ENCODE measurements at places on chromosomes 3 and 15.

DNA sequence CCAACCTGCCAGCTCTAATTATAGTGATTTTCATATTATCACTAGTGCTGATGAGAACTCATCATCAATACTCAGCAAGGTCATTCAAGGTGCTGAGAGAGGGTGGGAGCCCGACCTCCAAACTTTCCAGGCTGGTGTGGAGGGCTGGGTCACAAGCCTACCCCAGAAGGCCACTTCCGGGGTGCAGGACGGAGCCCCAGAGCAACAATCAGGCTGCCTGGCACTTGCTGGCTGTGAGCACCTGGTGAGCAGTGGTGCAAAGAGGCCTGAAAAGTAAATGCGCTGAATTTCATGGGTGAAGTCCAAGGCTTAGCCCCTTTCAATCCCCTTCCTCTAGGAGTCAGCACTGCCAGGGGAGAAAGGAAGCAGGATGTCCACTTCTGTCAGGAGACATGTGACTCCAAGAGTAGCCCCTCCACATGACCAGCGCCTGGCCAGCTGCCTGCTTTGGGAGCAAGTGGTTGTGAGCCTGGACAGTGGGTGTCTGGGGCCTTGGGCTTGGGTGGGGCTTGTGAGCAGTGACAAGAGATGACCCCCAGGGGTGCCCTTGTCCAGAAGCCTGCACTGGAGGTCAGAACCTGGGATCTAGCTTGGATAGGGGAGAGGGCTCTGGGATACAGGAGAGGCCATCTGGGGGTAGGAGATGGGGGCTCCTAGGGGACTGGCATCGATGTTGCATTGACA is 165.0 kb upstream of the TLE3 start:
- DNase-seq = no peak

DNA sequence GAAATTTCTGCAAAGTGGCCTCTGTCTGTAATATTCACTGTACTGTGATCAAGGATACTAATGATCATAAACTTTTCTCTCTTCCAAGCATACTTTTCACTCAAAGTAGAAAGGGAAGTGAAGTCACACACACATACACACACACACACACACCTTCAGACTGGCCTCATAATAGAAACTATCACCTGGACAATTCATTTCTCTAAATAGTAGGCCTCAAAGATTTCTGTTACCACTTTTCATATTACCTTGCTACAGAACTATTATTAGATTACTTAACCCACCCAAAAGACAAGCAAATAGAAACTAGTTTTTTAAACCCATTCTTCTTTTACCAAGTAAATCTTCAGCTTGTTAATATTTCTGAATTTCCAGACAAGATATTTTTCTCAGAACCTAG is 12.2 kb downstream of the CPB1 start:
- DNase-seq = no peak

DNA sequence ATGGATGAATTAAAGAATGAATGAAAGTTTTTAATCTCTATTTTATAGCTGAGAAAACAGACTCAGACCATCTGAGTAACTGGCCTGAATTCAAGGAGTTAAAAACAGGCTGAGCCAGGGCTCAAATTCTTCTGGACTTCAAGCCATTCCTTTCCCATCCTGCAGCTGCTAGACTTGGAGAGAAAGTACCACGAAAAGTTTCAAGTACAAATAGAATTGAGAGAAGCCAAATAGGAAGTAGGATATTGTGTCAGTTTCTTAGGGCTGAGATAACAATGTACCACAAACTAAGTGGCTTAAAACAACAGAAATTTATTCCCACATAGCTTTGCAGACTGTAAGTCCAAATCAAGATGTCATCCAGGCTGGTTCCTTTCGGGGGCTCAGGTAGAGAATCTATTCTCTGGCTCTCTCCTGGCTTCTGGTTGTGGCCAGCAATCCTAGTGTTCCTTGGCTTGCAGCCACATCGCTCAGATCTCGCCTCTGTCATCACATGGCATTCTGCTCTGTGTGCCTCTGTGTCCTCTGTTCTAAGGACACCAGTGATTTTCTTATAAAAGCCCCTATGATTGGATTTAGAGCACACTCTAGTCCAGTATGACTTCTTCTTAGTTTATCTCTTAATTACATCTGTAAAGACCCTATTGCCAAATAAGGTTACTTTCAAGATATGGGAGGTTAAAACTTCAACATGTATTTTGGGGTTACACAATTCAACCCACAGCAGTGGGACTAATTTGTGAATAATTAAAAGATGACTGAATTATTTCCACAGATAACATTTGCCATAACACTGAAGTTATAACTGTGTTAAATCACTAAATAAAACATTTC is 25.7 kb upstream of the GOLIM4 start:
- DNase-seq = peak; percentile 59

DNA sequence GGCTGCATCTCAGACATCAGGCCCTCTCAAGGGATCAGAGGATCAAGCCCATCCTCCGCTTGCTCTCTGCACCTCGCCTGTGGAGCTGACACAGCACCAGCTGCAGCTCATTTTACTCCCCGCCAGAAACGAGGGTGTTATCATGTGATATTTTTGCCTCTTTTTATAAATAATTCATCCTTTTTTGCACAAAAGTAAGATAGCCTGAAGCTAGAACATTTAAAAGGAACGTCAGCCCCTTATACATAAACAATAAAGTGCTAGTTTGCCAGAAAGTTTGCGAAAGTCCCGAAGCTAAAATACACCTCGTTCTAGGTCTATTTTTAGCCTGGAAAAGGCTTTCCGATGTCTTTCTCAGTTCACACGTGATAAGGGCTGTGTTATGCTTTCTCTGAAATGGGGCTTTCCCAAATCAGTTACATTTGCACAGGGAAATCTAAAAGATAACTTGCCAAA is 9.6 kb upstream of the FAM174B start:
- peak; percentile 62 for DNase-seq

- no peak for DNase-seq
These were observed 156.5 kb upstream of the LPP start for GRCh38 chr3:187997490-187997889.

DNA sequence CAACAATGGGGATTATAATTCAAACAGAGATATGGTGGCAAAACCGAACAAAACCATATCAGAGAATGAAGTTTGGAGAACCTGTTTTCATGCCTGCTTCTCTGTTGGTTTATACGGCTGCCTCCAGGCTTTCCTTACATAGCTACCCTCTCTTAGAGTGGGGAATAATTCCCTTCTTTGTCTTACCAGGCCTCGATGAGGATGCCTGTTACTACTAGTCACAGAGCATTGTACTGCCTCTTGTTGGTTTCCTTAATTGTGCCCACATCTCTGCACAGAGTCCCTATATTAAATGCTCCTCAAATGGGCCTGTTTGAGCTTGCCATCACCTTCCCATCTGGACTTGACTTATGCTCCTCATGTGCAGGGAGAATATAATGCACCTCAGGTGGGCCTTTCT is 92.9 kb downstream of the NCEH1 start:
- no peak for DNase-seq

- no peak for DNase-seq
These were observed 590.0 kb downstream of the EPHA3 start for GRCh38 chr3:89697321-89697916.

- no peak for DNase-seq
These were observed 189.3 kb downstream of the EDEM1 start for GRCh38 chr3:5376761-5377160.

DNA sequence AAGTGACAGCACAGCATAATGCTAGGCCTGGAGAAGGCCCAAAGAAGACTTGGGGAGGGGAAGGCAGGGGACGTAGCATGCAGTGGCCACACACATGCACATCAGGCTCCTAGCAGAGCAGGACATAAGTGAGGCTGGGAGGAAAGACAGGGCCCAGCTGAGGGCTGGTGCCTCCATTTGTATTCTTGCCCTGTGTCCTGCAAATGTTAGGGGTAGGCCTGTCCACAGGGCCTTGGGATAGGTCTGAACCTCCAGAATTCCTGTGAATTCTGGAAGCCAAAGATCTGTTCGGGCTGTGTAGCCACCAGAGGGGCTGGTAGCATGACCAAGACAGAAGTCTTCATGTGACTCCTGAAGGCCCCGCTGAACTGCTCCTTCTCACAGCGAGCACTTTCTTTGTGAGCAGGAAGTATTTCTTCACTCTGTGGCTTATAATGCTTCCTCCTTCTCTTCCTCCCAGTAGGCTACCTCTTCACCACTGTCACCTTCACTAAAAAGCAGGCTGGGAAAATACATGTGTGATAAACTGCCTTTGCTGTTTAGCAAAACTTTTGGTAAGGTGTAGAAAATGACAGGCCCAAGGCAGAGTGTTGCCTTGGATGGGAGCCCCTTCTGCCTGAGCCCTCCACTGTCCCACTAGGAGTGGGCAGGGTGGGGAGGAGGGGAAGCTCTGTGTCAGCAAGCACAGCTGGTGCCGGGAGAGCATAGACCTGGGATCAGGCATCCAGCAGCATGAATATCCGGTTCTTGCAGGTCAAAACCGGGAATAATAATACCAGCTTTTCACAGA is 8.4 kb downstream of the CERS3 start:
- no peak for DNase-seq

DNA sequence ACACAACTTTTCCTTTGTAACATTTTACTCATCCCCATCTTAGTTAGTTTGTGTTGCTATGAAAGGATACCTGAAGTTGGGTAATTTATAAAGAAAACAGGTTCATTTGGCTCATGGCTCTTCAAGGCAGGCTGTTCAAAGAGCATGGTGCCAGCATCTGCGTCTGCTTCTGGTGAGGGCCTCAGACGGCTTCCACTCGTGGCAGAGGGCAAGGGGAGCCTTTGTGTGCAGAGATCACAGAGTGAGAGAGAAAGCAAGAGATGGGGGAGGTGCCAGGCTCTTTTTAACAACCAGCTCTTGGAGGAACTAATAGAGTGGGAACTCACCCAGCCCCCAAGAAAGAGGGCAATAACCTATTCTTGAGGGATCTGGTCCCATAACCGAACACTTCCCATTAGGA is 23.1 kb downstream of the PLA2G4F start:
- no peak for DNase-seq

DNA sequence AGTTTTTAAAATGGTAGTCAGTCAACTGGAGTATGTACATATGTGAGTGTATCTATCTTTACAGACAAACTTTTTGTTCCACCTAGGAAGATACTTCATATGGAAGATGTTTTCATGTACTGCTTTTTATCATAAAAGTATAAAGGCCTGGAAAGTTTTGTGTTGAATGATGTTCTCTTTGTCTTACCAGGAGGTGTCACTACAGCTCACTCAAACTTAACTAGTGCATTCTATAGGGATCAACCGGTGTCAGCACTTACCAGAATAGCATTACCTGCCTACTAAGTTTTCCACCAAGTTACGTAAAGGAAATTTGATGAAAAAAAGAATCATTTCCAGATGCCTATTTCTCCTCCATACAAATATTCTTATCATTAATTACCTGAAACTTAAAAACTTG is 522.6 kb upstream of the SEMA6D start:
- peak; percentile 57 for DNase-seq

Data from endothelial cell of umbilical vein (primary cell).